ENCODE measurements at places on chromosomes 11 and 22.

- no peak for DNase-seq
Measured at GRCh38 chr11:27328614-27329013, 34.4 kb downstream of the CCDC34 start.

GRCh38 chr11:12862696-12863469 lies 146.2 kb upstream of the RASSF10 start:
- DNase-seq = no peak

GRCh38 chr22:38987171-38987895 lies 5.2 kb downstream of the APOBEC3B start:
- DNase-seq = no peak

DNA sequence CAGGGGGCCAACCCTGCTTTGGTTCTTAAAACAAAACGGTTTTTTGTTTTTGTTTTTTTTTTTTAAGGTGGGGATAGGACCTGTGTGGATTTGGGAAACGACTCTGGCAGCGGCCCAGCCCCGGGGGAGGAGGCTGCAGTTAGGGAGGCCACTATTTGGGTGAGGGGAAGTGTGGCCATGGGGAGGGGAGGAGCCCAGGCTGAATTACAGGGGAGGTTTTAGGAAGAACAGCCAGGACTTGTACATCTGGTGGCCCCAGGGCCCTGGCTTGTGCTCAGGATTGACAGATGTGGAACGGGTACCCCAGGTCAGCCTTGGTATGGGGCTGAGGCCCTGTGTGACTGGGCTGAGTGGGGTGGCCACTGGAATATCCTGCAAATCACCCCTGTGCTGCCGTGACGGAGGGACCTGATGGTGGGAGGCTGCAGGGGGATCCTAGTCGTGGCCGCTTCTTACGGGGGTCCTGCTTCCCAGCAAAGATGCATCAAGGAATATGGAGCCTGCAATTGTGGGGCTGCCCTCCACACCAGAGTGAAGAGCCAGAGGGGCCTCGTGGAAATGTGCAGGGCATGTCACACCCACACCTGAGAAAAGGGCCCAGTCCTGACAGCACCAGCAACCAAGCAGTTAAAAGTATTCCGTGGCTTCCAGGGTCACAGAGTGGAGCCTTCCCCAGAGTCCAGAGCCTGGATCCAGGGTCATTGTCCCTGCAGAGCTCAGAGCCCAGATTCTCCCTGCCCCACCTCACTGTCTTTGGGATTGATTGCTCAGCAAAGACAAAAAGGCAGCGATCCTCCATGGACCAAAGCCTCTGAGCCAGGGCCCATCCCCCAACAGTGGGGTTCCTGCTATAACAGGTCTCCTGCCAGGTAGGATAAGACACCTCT lies 55.2 kb upstream of the WNT7B start:
- DNase-seq = no peak

DNA sequence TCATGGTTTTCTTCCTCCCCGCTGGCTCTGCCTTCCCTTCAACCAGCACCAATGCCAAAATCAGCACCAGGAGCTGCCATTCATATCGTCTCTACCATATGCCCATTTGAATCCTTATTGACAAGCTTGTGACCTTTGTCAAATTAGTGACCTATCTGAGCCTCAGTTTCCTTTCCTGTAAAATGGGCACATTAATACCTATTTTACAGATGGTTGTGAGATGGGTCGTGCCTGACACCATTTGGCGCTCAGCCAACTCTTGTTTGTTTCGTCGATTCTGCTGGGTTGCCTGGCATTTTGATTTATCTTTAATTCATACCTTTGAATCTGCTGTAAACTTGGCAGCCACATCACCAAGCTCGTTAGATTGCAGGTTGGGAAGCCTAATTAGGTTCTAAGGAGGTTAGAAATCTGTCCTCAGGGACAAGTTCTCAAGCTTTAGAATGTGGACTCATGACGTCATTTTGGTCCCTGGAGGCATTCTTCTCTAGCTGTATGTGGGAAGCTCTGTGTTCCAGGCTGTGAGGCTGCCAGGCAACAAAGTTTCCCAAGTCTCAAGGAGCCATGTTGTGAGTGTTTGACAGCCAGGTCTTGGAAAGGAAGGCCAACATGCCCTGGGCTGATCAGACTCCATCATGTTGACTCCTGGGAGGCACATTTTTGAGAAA lies 61.0 kb downstream of the RPS6KA4 start:
- DNase-seq = no peak

- DNase-seq = no peak
Measured at GRCh38 chr22:22144858-22145257, 99.7 kb upstream of the VPREB1 start.

- no peak for DNase-seq
Measured at GRCh38 chr22:17013396-17014100, 5.5 kb upstream of the GAB4 start.

DNA sequence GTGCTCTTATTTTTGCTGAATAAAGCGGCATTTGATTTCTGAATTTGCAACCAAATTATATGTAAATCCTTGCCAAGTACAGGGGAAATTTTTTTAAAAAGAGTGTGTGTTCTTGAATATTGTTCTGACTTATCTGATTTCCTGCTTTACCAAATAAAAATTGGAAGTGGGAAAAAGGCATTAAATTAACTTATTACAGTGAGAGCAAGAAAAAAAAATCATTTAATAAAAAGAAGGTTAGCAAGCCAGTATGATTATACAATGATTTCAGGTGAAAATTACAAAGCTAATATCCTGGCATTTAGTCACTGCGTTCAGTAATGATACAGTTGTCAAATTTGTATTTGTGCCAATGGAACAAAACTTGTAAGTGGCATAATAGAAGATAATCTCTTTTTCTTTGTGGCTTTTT lies 82.1 kb upstream of the PPARA start:
- no peak for DNase-seq

DNA sequence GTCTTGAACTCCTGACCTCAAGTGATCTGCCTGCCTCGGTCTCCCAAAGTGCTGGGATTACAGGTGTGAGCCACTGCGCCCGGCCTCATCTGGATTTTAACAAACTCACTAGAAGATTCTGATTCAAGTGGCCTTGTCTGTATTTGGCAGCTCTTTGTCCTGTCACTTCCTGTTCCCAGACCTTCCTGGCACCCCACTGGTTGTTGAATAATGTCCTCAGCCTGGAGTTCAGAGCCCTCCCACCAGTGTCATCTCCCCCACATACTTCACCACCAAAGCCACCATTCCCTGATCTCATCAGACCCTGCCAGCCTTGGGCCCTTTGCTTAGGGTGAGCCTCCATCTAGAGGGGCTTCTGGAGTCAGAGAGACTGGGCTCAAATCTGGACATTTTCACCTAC lies 3.3 kb downstream of the PELI3 start:
- no peak for DNase-seq

GRCh38 chr11:65445604-65446445 lies 23.2 kb downstream of the NEAT1 start:
- DNase-seq = no peak

DNA sequence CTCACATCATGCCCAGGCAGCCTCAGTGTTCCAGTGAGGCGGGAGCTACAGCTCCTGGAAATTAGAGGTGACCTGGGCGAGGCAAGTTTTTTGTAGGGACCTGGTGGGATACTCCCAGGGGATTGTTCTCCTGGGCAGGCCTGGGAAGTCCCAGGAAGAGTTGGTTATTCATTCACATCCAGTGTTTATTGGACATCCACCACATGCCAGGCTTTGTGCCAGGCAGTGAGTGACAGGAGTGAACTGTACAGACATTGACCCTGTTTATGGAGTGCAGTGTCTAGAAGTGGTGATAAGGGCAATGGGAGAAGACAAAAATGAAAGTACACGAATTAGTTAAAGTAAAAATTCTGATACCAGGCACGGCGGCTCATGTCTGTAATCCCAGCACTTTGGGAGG lies 29.4 kb downstream of the YWHAH start:
- DNase-seq = no peak

GRCh38 chr11:118615976-118616371 lies 8.6 kb downstream of the PHLDB1 start:
- DNase-seq = no peak
